EH (cell line): ENCODE measurements at places on chromosomes 3 and 15.

DNA sequence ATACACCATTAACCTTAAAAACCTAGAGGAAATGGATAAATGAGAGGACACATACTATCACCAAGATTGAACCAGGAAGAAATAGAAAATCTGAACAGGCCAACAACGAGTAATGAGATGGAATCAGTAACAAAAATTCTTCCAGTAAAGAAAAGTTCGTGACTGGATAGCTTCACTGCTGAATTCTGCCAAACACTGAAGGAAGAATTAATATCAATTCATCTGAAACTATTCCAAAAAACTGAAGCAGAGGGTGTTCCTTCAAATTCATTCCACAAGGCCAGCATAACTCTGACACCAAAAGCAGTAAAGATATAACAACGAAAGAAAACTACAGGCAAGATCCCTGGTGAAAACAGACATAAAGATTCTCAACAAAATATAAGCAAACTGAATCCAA is 195.8 kb upstream of the GPR149 start:
- no peak for DNase-seq

DNA sequence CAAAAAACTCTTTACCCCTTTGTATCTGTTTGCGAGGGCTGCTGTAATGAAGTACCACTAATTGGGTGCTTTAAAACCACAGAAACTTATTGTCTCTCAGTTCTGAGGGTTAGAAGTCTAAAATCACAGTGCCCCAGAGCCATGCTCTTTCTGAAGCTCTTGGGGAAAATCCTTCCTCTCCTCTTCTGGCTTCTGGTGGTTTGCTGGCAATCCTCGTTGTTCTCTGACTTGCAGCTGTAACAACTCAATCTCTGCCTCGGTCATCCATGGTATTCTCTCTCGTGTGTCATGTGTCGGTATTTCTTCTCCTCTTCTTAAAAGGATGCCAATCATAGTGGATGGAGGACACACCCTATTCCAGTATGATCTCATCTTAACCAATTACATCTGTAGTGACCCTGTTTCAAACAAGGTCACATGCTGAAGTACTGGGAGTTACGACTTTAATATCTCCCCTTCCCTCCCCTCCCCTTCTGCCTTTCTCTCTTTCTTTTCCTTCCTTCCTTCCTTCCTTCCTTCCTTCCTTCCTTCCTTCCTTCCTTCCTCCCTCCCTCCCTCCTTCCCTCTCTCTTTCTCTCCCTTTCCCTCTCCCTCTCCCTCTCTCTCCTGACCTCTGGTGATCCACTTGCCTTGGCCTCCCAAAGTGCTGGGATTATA is 6.5 kb upstream of the ARL8B start:
- DNase-seq: peak; percentile 46

DNA sequence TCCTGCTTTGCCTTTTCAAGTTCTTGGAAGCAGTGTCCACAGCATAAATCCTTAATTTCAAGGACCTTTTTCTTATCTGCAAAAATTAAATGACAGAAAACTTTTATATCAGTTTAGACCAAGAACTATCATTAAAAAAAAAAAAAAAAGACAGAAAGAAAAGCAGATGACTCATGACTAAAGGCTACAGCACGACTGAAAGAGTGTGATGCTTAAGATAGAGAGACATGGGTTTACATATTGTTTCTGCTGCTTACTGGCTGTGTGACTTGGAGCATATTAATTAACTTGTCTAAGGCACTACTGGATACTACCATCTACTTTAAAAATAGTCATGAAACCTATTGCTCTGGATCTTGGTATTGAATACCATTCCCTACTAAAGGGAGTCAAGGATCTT is 62.3 kb downstream of the CEP152 start:
- DNase-seq: peak; percentile 71

- DNase-seq: no peak
Measured at GRCh38 chr3:150911771-150912170, 6.5 kb upstream of the MINDY4B start.

GRCh38 chr3:74787011-74787410 is 172.6 kb upstream of the CNTN3 start:
- no peak for DNase-seq

- no peak for DNase-seq
Measured at GRCh38 chr3:17755836-17756235, 13.4 kb upstream of the TBC1D5 start.

DNA sequence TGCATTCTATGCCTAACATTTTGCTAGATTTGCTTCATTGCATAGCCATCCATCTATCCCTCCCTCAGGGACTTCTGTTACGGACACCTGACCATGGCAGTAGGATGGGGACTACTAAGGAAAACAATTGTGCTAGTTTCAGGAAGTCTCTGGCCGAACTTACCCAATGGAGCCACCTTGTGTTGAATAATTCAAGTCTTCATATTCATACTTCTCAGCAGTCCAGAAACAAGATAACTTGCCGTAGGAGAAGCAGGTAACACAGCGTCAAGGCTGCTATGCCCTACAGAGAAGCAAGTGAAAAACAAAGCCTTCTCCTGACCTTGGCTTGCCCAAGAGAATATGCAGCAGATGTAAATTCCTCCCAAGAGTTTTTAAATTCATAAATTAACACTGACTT is 685.3 kb downstream of the GRM7 start:
- no peak for DNase-seq

DNA sequence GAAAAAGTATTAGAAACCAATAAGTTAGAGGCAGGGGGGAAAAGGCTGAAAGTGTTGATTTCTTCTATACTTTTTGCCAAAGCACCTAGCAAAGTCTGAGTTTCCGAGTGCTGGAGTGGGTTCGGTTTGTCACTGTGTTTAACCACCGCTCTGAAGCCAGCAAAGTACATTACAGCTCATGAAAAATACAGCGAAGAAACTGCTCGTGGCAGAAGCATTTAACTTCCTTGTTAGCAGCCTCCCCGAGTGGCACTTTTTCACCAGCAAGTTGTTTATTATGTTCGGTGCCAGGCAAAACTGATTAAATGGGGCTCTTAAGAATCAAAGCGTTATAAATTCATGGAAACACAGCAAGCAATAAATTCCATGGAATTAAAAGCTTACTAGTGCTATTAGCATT is 313.6 kb downstream of the FOXP1 start:
- no peak for DNase-seq

- DNase-seq: no peak
Measured at GRCh38 chr3:168273917-168274316, 178.2 kb upstream of the GOLIM4 start.

GRCh38 chr3:15161133-15161532 is 44.9 kb upstream of the CAPN7 start:
- DNase-seq: peak; percentile 12

DNA sequence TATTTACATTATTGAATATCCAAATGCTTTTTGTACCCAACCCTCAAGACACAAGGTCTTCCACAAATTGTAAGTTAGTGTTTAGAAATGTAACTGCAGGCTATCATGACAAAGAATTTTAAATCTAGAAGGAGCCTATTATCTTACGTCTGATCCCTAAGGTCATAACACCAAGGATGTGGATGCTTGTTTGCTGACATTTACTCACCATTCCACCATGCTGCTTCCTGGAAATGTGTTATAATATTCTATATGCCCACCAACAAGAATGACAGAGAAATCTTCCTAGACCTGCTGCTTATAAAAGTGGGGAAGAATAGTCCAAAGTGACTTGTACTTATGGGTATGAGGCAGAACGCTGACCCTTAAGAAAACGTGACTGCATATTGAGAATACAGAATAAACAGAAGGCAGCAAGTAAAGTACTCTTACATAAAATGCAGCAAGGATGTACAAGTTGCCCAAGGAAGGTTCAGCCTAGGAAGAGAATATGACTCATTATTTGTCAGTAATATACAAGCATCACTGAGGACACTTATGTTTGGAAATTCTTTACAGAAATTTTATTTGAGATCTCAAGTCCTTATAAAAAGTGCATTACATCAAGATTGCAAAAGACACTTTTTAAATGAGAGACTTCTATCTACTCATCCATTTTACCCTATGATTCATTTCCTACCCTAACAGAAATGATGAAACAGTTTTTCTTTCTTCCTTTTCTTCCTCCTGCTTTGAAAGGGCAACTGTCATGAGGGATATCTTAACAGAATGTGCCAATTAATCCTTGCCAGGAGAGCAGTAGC is 59.6 kb downstream of the ESYT3 start:
- peak; percentile 92 for DNase-seq

GRCh38 chr3:33932010-33932764 is 133.8 kb downstream of the PDCD6IP start:
- no peak for DNase-seq

GRCh38 chr3:37387462-37387861 is 213.1 kb upstream of the LRRFIP2 start:
- no peak for DNase-seq

DNA sequence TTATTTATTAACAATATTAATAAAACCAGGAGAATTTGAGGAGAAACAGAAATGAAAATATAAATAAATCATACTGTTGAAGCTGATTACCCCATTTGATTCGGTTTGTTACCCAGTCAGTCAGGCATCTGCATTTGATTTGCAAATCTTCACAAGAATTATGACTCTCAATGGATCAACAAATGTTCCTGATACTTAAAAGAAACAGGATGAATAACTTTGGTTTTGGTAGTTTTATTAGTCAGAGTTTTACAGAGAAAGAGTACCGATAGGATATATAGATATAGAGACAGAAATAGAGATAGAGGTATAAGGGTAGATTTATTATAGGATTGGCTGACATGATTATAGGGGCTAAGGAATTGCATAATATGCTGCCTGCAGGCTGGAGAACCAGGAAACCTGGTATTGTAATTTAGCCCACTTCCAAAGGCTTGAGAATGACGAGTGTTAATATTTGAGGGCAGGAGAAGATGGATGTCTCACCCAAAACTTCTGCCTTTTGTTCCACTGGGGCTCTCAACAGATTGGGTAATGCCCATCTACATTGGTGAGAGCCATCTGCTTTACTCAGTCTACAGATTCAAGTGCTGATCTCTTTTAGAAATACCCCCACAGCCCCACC is 241.6 kb upstream of the COL8A1 start:
- peak; percentile 77 for DNase-seq

- peak; percentile 98 for DNase-seq
Measured at GRCh38 chr3:160129459-160130061, 95.7 kb upstream of the C3orf80 start.

DNA sequence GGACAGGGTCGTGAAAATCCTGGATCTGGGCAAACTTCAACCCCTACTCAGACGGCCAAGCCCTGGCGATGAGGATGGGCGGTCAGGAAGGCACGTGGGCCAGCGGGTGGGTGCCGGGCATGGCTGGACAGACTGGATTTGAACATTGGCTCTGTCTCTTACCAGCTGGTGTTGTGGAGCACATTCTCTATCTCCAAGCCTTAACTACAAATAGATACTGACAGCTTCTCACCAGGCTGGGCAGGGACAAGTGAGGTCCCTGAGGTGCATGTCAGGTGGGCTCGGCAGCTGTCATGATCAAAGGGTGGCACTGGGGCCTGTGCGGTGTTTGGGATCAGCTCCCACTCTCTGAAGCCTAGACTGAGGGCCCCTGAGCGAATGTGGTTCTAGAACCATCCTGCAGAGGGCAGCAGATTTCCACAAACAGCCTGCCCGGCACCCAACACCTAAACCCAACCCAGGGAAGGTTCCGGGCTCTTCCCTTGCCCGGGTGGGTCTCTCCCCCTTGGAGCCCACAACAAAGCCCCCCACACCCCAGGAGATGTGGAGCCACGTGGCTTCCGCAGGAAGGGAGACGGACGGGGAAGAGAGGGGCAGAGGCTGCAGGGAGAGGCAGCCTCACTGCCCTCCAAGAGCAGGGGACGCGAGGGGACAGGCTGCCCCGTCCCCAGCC is 58.4 kb downstream of the RGMA start:
- peak; percentile 69 for DNase-seq

DNA sequence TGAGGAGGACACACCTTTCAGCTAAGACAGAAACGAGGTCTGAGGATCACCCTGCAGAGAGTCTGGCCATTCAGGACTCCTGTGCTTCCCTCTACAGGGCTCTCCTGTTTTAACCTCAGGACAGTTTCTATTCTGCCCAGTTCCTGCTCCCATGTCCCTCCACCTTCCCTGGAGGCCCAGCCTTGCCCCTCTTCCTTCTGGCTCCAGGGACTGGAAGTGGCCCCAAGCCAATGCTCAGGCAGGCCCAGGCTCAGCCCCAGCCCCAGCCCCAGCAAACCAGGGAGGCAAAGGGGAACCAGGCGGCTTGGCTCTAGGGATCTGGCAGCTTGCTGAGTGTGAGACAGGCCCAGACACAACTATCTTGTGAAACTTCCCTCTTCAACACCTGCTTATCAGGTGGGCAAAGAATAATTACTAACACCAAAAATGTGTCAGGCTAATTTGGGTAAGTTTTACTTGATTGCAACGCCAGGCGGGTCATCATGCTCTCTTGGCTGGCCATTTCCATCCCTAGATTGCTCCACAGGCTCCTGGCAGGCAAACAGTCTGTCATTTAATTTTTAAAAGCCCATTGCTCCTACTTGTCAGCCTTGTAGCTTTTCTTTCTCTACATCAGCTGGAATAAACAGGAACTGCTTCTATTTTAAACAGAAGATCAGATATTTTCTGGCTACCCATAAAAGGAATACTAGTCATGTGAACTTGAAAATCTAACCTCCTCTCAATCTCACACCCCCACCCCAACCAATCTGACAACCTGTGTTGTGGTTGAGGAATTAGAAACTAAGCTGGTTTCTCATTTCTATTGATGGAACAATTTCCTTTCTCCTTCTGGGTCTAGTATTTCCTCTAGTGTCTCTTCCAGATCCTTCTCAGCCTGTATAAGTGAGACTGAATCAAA is 33.5 kb downstream of the UPK1B start:
- no peak for DNase-seq

DNA sequence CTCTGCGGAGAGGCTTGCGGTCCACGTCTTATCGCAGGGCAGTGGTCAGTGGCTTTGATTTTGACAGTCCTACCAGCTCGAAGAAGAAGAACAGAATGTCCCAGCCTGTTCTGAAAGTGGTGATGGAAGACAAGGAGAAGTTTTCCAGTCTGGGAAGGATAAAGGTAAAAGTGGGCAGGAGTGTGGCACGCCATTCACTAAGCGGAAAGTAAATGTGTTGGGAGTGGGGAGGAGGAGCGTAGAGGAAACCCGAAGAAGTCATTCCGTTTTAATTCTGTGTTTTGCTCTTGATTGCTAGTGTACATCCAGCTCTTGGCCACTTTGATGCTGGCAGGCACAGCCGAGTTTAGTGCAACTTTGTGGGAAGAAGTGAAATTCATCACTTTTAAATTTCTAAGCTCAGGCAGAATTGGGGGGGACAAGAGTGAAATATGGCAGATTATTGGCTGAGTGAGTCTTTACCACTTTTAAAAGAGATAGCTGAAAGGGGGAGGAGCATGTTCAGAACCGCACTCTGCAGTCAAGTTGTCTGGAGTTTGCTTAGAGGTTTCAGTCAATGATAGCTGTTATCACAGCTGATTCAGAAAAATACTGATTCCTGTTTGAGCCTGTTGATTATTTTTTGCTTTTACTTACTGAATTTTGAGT is 1.8 kb downstream of the ARHGEF26 start:
- DNase-seq: peak; percentile 2

GRCh38 chr3:48929358-48930035 is 10.9 kb downstream of the ARIH2 start:
- peak; percentile 9 for DNase-seq

GRCh38 chr3:66673293-66673692 is 172.5 kb upstream of the LRIG1 start:
- DNase-seq: no peak

GRCh38 chr15:70521576-70522322 is 241.6 kb downstream of the UACA start:
- no peak for DNase-seq
